ENCODE measurements at places on chromosomes 5 and 9. TPM values are rescaled to one million over a fixed set of nuclear protein-coding genes. Genes with fewer than 3 reads are reported as not detected.

ACO1 gene
- total RNA-seq = 76.7 TPM

LARP1 gene
- total RNA-seq = 87.3 TPM

IFNE gene
- not detected for total RNA-seq

AGTPBP1 gene
- 11.4 TPM for total RNA-seq

FREM1 gene
- not detected for total RNA-seq

ITK gene
- not detected for total RNA-seq

FOXD4L5 gene
- not detected for total RNA-seq

PPP3R2 gene
- not detected for total RNA-seq

RPL37 gene
- total RNA-seq = 83.8 TPM

FABP6 gene
- not detected for total RNA-seq

ESM1 gene
- 463 TPM for total RNA-seq

IFNA13 gene
- total RNA-seq = not detected

CMYA5 gene
- under 0.01 TPM for total RNA-seq

DIAPH1 gene
- total RNA-seq = 79.6 TPM

RNF180 gene
- total RNA-seq = 3.5 TPM

OLFML2A gene
- 0.54 TPM for total RNA-seq

SPATA31E1 gene
- not detected for total RNA-seq

BAAT gene
- not detected for total RNA-seq

CTXN3 gene
- total RNA-seq = not detected

GLIPR2 gene
- total RNA-seq = 26.0 TPM

TMEM141 gene
- total RNA-seq = 113 TPM

ADAMTS13 gene
- 0.20 TPM for total RNA-seq

DMGDH gene
- 0.15 TPM for total RNA-seq

NOP16 gene
- total RNA-seq = 29.2 TPM

PRLR gene
- not detected for total RNA-seq

B4GALT1 gene
- total RNA-seq = 36.7 TPM

Measured in mammary microvascular endothelial cell (primary cell).